T-helper 17 cell (primary cell): ENCODE measurements at places on chromosomes 5 and 9. TPM values are rescaled to one million over a fixed set of nuclear protein-coding genes. Genes with fewer than 3 reads are reported as not detected.

GRCh38 chr5:41636605-41637004 is 126.2 kb upstream of the PLCXD3 start:
- DNase-seq = no peak
- H3K4me1 ChIP-seq = no peaks in the 10 kb centered on the region
- H3K27ac ChIP-seq = no peak overlapping the region
- H3K36me3 ChIP-seq = no peaks in the 10 kb centered on the region
- H3K4me3 ChIP-seq = no peak overlapping the region
- peaks cover 5% of the 10 kb centered on the region for H3K27me3 ChIP-seq

GRCh38 chr5:33460210-33460609 is 19.4 kb downstream of the TARS1 start:
- H3K27ac ChIP-seq = no peak overlapping the region
- no peaks in the 10 kb centered on the region for H3K36me3 ChIP-seq
- DNase-seq = no peak
- peak overlapping the region; percentile 25 for H3K4me3 ChIP-seq
- H3K27me3 ChIP-seq = no peaks in the 10 kb centered on the region
- H3K4me1 ChIP-seq = no peaks in the 10 kb centered on the region

DNA sequence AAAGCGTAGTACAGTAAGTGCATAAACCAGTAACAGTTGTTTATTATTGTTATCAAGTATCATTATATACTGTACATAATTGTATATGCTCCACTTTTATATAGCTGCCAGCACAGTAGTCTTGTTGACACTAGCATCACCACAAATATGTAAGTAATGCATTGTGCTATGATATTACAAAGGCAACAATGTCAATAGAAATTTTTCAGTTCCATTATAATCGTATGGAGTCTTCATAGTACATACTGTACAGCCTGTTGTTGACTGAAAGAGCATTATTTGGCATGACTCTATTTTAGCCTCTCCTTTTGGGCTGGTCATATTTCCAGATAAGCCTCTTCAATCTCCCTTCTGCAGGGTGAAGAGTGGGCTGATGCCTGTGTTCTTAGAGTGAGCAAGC is 40.4 kb downstream of the CFAP95 start:
- DNase-seq = no peak
- H3K4me1 ChIP-seq = no peaks in the 10 kb centered on the region
- no peak overlapping the region for H3K4me3 ChIP-seq

GRCh38 chr9:111013707-111014106 is 24.6 kb downstream of the LPAR1 start:
- H3K4me3 ChIP-seq = no peak overlapping the region
- no peaks in the 10 kb centered on the region for H3K36me3 ChIP-seq
- H3K27ac ChIP-seq = no peak overlapping the region
- no peaks in the 10 kb centered on the region for H3K4me1 ChIP-seq
- no peaks in the 10 kb centered on the region for H3K27me3 ChIP-seq

DNA sequence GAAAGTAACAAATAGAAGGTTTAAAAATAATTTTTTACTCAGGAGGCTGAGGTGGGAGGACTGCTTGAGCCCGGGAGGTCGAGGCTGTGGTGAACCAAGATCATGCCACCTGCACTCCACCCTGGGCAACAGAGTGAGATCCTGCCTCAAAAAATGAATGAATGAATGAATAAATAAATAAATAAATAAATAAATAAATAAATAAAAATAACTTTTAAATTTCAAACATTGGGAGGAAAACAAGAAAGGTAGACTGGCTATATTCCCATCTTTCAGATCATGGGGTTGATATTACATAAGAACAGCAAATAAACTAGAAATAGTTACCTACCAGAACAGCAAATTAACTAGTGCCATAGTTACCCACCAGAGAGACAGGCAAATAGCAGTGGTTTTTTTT is 75.7 kb downstream of the LHX2 start:
- peaks cover 3% of the 10 kb centered on the region for H3K36me3 ChIP-seq
- DNase-seq = no peak
- H3K27me3 ChIP-seq = peaks cover 18% of the 10 kb centered on the region
- H3K27ac ChIP-seq = no peak overlapping the region

RNF130 gene
- total RNA-seq = 15.3 TPM

DNA sequence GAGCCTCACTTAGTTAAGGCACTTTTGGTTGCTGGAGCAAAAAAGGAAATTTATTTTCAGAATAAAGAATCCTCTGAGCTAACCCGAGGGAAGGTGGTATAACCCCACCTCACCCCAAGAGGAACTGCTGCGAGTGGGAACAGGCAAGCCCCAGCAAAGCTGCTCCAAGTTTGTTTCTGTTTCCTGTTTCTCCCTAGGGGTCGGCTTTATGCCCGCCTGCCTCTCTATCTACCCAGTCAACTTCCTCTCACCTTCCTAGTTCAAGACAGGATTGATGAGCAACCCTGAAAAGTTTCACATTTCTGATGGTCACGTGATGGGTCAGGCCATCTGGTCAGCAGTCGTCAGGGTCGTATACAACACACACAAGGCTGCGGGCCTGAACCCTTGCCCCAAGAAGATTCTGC is 31.1 kb downstream of the TRIO start:
- peaks cover 46% of the 10 kb centered on the region for H3K27me3 ChIP-seq
- H3K36me3 ChIP-seq = peaks cover 3% of the 10 kb centered on the region
- no peak overlapping the region for H3K27ac ChIP-seq

LYRM7 gene
- total RNA-seq = 8.1 TPM

KIF20A gene
- total RNA-seq = not detected

KCTD16 gene
- total RNA-seq = not detected

GRCh38 chr9:136441681-136442245 is 2.1 kb upstream of the INPP5E start:
- no peaks in the 10 kb centered on the region for H3K27me3 ChIP-seq
- no peak overlapping the region for H3K4me3 ChIP-seq
- peaks cover 2% of the 10 kb centered on the region for H3K36me3 ChIP-seq
- peaks cover 19% of the 10 kb centered on the region for H3K4me1 ChIP-seq

NPR3 gene
- 0.05 TPM for total RNA-seq

GRCh38 chr5:72818866-72819534 is 2.5 kb downstream of the TNPO1 start:
- peaks cover 15% of the 10 kb centered on the region for H3K4me1 ChIP-seq
- DNase-seq = peak; percentile 24
- no peak overlapping the region for H3K4me3 ChIP-seq
- no peaks in the 10 kb centered on the region for H3K36me3 ChIP-seq
- H3K27me3 ChIP-seq = no peaks in the 10 kb centered on the region
- H3K27ac ChIP-seq = peak overlapping the region; percentile 59

GRCh38 chr9:124782661-124783574 is 6.0 kb downstream of the OLFML2A start:
- H3K27me3 ChIP-seq = peaks cover 11% of the 10 kb centered on the region
- no peak for DNase-seq
- H3K4me1 ChIP-seq = peaks cover 2% of the 10 kb centered on the region
- H3K36me3 ChIP-seq = peaks cover 2% of the 10 kb centered on the region
- H3K27ac ChIP-seq = no peak overlapping the region
- no peak overlapping the region for H3K4me3 ChIP-seq

- no peaks in the 10 kb centered on the region for H3K36me3 ChIP-seq
- H3K4me3 ChIP-seq = no peak overlapping the region
- DNase-seq = no peak
- peaks cover 10% of the 10 kb centered on the region for H3K27me3 ChIP-seq
Measured at GRCh38 chr5:96177303-96177869, 215.7 kb upstream of the ELL2 start.

DNA sequence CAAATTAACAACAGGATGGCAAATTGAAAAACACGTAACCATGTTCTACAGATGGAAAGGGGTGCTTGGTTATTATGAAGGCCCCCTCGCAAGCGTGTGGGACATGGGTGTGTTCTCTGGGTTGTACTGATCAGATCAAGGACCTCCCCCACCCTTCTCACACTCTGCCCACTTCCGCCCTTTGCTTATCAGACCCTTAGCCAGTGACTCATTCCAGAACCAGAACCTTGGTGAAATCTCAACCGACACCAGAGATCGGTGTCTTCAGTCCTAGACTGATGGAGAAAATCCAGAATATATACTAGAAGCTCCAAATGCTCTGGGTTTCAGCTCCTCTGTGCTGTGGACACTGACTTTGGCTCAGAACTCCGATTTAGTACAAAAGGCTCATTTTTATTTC is 64.9 kb downstream of the PTTG1 start:
- H3K27me3 ChIP-seq = no peaks in the 10 kb centered on the region
- peak overlapping the region; percentile 33 for H3K4me3 ChIP-seq
- H3K27ac ChIP-seq = peak overlapping the region; percentile 85
- peaks cover 2% of the 10 kb centered on the region for H3K36me3 ChIP-seq
- peaks cover 17% of the 10 kb centered on the region for H3K4me1 ChIP-seq

ARID3C gene
- total RNA-seq = 0.27 TPM

PCA3 gene
- total RNA-seq = not detected

CAMK4 gene
- 163 TPM for total RNA-seq

DNA sequence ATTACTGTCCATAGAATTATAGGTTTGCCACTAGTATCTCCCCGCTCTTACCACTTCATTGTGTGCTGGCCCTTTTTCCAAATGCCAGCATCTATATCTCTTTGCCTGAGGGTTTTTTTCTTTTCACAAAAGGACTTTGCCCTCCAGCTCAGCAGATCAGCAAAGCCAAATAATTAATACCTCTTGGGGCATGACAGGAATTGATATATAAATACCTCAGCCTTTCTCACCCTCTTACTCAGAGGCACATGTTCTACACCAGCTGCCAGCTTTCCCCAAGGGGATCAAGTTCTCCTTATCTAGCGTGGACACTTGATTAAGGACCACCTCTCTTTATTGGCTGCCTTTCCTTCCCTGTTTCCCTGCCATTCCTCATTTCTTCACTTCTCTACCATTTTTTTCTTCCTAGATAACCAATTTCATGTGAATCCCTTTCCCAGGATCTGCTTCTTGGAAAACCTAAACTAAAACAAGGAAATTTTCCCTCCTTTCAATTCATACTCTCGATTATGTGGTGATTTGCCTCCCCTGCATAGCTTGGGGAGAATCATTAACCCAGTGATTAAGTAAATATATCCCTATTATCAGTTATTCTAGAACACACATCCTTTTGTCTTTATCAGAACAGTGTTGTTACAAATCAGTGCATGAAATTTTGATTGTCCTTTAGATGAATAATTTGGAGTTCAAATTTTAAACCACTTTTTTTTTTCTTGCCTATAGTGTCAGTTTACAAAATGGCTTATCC is 6.9 kb upstream of the NUDT12 start:
- no peaks in the 10 kb centered on the region for H3K36me3 ChIP-seq
- H3K27me3 ChIP-seq = peaks cover 14% of the 10 kb centered on the region
- H3K27ac ChIP-seq = no peak overlapping the region
- no peak overlapping the region for H3K4me3 ChIP-seq
- no peaks in the 10 kb centered on the region for H3K4me1 ChIP-seq

DNA sequence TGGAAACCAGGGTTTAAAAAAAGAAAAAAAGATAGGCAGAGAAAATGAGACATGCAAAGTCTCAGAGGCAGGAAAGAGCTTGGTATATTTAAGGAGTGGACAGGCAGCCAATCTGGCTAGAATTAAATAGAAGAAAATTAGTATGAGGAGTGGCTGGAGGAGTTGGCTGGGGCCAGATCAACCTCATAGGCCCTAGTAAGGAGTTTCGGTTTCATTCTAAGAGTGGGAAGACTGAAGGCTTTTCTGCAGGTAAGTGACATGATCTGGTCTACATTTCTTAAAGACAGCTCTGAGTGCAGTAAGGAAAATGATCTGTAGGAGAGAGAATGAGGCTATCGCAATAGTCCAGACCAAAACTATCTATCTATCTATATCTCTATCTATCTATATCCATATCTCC is 27.5 kb downstream of the ADRB2 start:
- no peak overlapping the region for H3K4me3 ChIP-seq
- DNase-seq = no peak
- peak overlapping the region; percentile 24 for H3K27ac ChIP-seq
- H3K27me3 ChIP-seq = peaks cover 3% of the 10 kb centered on the region
- no peaks in the 10 kb centered on the region for H3K36me3 ChIP-seq

DNA sequence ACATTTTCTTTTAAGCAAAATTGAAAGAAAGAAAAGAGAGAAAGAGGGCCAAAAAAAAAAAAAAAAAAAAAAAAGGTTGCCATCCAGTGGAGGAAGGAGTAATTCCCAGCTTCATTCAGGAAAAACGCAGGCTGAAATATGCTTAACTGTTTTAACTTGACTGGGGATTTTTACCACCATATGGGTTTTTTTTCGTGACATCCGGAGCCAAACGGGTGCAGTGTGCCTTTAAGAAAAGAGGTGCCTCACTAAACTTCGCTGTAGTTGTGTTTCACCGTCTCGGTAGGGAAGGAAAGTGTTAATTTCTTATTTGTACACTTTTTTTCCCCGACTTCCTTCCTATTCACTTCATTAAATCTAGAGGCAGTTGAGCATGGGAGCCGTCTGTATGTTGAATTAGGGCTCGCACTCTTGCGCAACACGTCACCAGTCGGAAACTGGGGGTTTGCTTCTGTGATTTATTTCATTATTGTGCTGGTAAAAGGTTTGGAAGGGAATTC is 143.0 kb downstream of the SMARCA2 start:
- peak overlapping the region; percentile 94 for H3K27ac ChIP-seq
- H3K36me3 ChIP-seq = peaks cover 4% of the 10 kb centered on the region
- H3K27me3 ChIP-seq = no peaks in the 10 kb centered on the region
- peak overlapping the region; percentile 94 for H3K4me3 ChIP-seq
- peaks cover 41% of the 10 kb centered on the region for H3K4me1 ChIP-seq
- DNase-seq = peak; percentile 16

GRCh38 chr9:88477300-88477751 is 57.7 kb upstream of the NXNL2 start:
- H3K4me1 ChIP-seq = peaks cover 2% of the 10 kb centered on the region
- no peak for DNase-seq
- no peak overlapping the region for H3K4me3 ChIP-seq
- peaks cover 3% of the 10 kb centered on the region for H3K36me3 ChIP-seq

DNA sequence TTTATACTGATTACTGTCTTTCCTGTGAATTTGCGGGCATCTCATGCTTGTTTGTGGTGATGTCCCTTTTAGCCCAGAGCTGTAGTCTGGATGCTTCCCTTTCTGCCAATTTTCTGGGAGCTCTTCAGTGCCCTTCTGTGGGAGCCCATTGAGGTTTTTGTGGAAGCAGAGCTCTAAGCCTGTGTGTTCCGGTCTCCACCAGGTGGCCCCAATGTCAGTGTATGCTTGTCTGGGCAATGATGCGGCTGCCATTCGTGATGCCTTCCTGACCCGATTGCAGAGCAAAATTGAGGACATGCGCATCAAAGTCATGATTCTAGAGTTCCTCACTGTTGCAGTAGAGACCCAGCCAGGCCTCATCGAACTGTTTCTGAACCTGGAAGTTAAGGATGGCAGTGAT is 35.1 kb downstream of the SH3GLB2 start:
- H3K4me1 ChIP-seq = peaks cover 5% of the 10 kb centered on the region
- peaks cover 21% of the 10 kb centered on the region for H3K36me3 ChIP-seq
- no peak for DNase-seq

RPL35 gene
- 1,657 TPM for total RNA-seq

SPINK1 gene
- not detected for total RNA-seq
